ENCODE measurements at places on chromosomes 2 and 18. TPM values are rescaled to one million over a fixed set of nuclear protein-coding genes. Genes with fewer than 3 reads are reported as not detected.

The EML6 gene
- 0.31 TPM for total RNA-seq

The ITSN2 gene
- 46.6 TPM for total RNA-seq

The REG1B gene
- total RNA-seq, result not detected

The POTEF gene
- total RNA-seq, result not detected

The PROM2 gene
- 0.83 TPM for total RNA-seq

The OSR1 gene
- 3.8 TPM for total RNA-seq

The RAD51AP2 gene
- 0.18 TPM for total RNA-seq

The ACMSD gene
- total RNA-seq, result not detected

The DOK6 gene
- total RNA-seq, result 11.8 TPM

The SCG2 gene
- not detected for total RNA-seq

The SLC11A1 gene
- 4.2 TPM for total RNA-seq

The ANKRD29 gene
- total RNA-seq, result 6.4 TPM

- DNase-seq, result no peak
Measured at GRCh38 chr18:76821356-76821874, 942 bp upstream of the ZNF236 start.

GRCh38 chr2:66555091-66555490 is 120.2 kb downstream of the MEIS1 start:
- DNase-seq, result no peak

GRCh38 chr2:120283649-120284048 is 31.0 kb downstream of the RALB start:
- DNase-seq, result no peak

- no peak for DNase-seq
Measured at GRCh38 chr2:41764919-41765318, 282.9 kb upstream of the PKDCC start.

DNA sequence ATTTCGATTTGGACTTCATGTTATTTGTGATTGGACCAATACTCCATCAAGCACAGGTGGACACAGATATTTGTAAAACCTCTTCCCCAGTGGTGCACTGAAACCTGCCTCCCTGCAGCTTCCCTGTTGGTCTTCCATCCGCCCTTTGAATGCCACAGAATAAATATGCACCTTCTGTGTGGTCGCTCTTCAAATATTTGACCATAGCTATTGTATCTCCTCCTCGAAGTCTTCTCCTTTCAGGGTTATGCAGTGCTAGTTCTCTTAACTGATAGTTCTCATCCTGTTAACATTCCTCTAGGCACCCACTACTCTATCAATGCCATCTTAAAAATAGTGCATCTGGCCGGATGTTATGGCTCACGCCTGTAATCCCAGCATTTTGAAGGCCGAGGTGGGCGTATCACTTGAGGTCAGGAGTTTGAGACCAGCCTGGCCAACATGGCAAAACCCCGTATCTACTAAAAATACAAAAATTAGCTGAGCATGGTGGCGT is 12.5 kb downstream of the SPATS2L start:
- no peak for DNase-seq

DNA sequence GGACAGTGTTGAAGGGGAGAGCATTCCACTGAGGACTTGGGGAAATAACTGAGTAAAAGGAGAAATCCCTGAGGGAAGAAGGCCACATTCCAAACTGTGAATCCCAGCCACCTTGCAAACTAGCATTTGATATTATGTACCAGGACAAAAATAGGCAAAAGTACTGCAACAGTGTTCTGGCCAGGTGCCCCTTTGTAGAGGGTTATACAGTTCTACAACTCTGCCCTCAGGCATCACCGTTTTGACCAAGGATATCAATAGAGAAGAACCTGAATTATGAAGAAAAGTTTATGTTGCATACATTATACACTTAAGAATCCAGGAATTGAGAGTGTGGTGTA is 20.6 kb upstream of the CAVIN2 start:
- no peak for DNase-seq

- no peak for DNase-seq
Measured at GRCh38 chr2:182784777-182785176, 68.7 kb downstream of the DNAJC10 start.

DNA sequence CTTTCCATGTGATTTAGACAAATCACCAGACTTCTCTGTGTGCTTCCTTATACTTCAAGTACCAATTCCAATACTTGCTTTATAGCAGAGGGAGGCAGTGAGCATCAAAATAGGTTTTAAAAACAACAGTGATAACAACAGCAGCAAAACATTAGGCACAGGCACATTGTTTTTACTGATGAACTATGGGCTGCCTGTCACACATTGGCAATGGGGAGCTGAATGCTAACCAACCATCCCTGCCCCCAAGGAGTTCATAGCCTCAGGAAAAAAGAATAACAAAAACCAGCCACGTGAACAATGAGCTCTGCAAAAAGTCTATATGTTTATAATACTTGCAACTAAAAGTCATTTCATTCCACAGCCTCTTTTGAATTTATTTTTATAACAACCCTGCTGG is 287.9 kb upstream of the TRIB2 start:
- no peak for DNase-seq

GRCh38 chr2:134490559-134490958 is 228.2 kb downstream of the TMEM163 start:
- DNase-seq, result no peak

DNA sequence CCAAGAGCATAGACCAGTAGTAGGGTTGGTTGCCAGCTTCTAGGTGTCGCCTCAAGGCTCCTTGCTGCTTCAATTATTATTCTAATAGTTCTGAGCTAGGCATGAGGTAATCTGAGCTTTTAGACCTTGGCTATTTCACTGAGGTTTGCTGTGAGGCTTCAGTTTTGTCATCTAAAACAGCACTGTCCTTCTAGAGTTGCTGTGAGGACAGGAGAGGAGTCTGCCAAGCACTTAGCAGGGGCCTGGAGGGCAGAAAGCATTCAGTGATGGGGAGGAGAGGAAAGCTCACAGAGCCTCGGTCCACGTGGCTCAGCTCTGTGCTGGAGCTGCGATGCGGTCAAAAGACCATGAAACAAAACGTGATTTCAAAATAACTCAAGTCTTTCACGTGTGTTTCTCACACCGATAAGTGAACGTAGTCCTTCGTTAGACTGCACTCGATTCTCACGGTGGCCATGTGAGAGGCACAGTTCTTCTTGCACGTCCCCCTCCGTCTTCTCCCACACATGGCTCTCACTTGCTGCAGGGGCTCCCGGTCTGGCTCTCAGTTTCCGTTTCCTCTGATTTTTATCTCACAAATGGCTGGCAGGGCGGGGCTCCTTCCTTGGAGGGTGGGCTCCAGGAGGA is 113.7 kb downstream of the B3GNT2 start:
- DNase-seq, result no peak

DNA sequence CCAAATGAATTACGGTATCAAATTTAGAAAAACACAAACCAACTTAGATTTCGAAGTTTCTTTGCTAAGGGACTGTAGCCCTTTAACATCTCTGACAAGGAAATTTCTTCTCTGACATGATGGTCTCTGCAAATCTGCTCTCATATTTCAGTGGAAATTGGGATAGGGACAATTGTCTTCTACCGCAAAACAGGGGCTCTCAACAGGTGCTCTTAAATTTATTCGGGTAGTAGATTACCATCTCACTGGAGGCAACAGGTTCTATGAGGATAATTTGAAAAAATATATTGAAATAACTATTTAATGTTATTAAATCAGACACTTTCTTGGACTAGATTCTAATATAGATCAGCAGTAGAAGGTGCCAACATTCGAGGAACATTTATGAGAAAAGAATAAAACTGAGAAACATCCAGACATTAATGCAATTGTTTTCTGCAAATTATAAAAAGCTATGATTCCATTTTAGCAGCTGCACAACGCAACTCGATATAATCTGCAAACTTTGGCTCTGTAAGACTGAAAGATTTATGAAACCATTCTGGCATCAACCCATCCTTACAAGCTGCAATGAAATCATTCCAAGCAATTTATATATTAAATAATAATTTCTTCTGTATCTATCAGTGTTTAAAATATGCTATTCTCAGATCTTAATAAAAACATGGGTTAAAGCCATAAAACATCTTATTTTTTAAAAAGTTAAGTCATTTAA is 10.0 kb upstream of the BCL2 start:
- no peak for DNase-seq

GRCh38 chr18:14974088-14974487 is 226.1 kb downstream of the ANKRD30B start:
- no peak for DNase-seq

DNA sequence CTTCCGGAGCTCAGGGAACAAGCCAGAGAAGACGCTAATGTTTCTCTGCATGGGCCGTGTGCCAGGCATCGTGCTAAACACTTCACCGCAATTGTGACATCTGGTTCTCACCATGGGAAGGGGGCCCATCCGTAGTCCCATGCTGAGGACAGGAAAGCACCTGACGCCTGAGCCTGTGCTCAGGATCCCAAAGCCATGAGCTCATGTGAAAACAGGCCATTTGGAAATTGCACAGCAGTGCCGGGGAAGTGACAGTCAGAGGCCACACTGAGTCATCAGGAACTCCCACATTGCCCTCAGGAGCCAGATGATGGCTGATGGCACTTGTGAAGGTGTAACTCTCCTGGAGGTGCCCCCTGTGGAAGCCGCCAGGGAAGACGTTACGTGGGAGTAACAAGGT is 141.0 kb downstream of the INHBB start:
- DNase-seq, result no peak

DNA sequence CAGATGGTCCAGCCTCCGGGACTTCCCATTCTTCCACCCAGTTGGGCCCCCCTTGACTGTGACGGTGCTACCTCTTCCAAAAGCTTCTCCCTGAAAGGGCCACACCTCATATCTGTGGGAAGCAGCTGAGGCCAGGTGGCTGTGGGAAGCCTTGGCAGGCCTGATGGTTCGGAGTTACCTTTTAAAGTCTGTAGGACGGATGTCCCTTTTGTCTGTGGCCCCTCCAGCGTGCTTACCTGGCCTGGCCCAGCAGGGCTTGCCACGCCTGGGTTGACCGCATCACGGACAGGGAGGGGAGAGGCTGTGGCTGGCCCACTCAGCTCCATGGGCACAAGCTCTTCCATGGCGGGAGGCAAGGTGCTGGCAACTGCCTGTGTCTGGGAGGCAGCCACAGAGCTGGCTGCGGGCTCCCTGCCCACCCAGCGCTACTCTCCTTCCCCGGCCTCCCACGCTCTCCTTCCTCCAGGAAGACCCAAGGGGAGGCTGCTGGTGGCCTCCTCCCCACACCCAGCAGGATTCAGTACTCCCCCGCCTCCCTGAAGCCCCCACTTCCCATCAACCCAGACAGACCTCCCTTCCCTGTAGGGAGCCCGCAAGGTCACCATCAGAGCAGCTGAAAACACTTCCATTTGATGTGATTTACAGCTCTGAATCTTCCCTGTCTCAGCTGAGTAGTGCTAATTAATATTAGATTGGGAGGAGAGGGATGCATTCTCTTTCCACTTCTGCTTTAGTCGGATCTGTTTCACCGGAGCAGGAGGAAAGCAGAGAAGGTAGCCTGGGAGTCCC is 52.8 kb downstream of the EDAR start:
- no peak for DNase-seq

DNA sequence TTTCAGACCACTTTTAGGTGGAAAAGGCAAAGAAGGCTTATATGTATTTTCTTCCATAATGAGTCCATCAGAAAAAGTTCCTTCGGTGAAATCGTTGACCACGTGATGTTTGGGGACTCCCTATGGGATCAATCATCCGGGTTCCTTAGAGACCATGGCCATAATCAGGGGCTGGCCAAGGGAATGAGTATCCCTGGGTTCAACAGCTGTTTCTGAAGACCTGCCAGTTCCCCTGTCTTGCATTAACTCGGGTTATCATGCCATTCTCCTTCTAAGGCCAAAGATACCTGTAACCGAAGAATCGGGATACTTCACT is 18.7 kb upstream of the TMEM177 start:
- DNase-seq, result no peak

- no peak for DNase-seq
Measured at GRCh38 chr18:48920408-48921038, 30.2 kb downstream of the SMAD7 start.

GRCh38 chr18:26121476-26121875 is 12.2 kb upstream of the PSMA8 start:
- DNase-seq, result no peak

DNA sequence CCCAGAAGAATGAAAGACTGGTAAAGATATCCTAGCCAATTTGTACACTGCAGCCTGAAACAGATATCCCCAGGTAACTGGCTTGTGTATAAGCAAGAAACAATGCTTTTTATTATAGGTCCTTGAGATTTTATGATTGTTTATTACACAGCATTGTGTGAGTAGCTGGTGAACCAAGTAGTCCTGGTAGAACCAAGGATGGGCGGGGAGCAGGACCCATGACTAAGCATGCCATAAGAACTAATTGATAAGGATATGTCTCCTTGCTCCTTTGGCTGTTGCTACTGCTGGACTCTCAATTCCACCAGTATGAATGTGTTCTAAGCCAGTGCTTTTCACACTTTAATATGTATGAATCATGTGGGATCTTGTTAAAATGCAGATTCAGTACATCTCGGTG is 12.3 kb upstream of the ALMS1 start:
- DNase-seq, result no peak

GRCh38 chr2:42369532-42370229 is 8.7 kb upstream of the COX7A2L start:
- DNase-seq, result no peak

GRCh38 chr2:46635442-46635841 is 156.1 kb downstream of the TMEM247 start:
- no peak for DNase-seq

- no peak for DNase-seq
Measured at GRCh38 chr2:197911667-197912066, 107.3 kb downstream of the PLCL1 start.
